ENCODE measurements at places on chromosomes 2 and 18.

GRCh38 chr2:239204136-239204875, 196.5 kb downstream of the HDAC4 start:
- no peak for DNase-seq

DNA sequence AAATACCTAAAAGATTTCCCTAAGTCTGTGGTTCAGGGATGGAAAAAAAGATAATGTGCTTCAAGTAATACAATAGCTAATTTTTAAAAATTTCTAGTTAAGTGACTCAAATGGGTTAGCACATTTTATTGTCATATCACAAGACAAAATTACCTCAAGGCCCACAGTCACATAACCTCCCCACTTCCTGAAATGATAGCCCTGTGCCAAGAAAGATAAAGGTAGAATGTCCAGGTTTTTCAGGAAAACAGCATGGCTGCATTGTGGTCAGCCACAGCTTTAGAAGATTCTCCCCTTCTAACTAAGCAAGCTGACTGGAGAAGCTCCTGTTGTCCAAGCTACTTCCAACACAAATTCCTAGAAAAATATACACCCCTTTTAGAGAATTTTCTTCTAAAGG, 127.1 kb upstream of the SLC35G4 start:
- DNase-seq: no peak

- no peak for DNase-seq
Observed at GRCh38 chr2:128313091-128313836, 5.4 kb downstream of the HS6ST1 start.

- peak; percentile 98 for DNase-seq
Observed at GRCh38 chr18:48139431-48140347, 209.2 kb upstream of the SMAD2 start.

DNA sequence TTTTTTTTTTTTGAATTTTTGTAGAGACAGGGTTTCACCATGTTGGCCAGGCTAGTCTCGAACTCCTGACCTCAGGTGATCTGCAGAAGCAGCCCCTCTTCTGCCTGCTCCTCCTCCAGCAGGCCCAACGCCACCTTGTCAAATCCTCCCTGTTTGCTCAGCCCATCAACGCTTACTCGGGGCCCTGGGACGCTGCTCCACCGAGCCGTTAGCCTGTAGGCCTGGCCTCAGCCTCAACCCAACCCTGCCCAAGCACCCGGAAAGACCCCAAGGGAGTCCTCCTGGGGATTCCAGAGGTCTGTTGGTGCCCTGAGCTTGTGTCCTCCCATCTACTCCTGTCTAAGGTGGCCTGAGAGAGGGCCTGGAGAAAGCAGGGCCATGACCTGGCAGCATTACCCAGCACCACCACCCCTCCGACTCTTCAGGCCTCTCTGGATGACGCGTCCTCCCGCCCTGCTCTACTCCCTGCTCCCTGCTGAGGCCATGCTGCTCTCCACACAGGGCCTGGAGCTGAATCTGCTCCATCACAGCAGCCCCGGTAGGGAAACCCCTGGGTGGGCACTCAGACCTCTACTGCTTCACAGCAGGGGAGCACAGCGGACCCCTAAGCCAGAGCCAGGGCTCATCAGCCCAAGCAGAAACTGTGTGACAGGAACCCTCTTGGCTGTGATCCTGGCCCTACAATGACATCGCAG, 3.2 kb downstream of the STK25 start:
- DNase-seq: no peak

DNA sequence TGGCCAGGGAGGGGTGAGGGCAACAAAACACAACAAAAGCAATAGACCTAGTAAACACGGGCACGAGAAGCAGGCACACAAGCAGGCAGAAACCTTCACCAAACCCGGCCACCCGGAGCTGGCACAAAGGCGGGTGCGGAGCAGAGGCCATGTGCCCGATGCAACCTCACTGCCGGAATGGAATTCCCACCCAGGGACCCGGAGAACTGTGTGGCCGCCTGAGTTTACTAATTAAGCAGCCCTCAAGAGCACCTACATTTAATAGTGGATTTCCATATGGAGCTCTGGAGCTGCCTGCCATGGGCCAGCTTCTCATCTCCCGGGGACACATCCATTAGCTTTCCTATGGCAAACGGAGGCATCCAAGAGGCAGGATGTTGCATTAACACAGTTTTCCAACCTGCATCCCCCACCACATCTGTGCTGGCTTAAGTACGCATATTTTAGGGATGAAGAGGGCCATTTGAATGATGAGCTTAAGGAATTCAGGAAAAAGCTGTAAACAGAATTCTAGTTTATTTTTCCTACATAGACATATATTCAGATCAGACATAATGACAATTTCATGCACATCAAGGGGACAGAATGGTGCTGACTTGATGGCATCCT, 104.5 kb upstream of the SMIM21 start:
- no peak for DNase-seq

DNA sequence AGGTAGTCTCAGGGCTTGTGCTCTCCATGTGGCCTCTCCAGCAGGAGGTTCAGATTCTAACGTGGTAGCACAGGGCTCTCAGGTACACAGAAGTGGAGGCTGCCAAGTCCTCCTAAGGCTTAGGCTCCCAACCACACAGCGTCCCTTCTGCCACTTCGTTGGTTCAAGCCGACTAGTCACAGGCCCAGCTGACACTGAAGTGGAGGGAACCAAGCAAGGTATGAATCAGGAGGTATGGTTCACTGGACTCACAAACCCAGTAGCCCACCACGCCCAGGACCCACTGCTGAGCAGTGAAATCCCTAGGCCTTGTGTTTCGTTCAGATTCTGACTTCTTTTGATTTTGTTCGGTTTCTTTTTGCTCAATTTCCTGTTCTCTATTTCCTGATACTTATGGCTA, 46.0 kb upstream of the SEC11C start:
- no peak for DNase-seq

DNA sequence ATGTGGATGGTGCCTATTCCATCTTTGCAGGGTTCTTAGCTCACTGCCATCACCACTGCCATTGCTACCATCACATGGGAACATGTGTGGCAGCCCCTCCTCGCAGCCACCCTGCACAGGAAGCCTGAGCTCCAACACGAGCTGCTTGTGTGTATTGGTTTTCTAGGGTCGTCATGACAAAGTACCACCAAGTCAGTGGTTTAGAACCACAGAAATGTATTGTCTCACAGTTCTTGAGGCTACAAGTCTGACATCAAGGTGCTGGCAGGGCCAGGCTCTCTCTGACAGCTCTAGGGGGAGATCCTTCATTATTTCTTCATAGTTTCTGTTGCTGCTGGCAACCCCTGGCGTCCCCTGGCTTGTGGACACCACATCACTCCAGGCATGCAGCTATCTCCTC, 10.3 kb upstream of the IL1R2 start:
- no peak for DNase-seq

DNA sequence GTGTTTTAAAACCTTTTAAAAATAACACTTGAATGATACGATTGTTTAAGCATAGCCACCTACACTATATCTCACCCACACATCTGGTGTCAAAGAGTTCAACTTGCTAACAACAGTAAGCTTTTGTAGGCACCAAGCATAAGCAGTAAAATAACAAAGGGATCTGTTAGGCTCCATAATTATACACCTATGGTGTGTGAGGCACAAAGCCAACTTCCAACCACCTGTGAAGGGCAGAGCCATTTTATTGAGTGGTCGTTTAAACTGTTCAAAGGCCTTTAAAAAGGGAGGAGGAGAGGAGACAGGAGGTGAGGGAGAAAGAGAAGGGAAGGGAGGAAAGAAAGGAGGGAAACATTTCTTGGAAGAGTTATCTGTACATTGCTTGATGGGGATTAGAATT, 27.9 kb downstream of the NEMP2 start:
- DNase-seq: peak; percentile 79

DNA sequence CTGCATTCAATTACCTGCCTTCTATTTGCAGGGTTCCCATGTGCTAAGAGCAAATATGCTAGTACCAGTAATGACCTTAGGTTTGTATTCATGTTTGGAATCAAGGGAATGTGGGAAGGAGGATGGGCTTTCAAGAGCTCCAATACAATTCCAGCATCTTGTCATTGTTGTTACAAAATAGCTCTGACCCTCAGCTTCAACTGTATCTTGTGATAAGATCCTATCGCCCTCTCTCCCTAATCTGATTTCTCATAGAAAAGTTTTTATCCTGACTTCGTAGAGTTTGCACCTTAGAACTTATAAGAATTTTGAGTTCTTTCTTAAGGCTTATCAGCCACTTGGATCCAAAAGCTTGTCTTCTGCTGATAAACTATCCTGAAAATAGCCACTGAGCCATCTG, 749.5 kb upstream of the ACVR2A start:
- DNase-seq: no peak

DNA sequence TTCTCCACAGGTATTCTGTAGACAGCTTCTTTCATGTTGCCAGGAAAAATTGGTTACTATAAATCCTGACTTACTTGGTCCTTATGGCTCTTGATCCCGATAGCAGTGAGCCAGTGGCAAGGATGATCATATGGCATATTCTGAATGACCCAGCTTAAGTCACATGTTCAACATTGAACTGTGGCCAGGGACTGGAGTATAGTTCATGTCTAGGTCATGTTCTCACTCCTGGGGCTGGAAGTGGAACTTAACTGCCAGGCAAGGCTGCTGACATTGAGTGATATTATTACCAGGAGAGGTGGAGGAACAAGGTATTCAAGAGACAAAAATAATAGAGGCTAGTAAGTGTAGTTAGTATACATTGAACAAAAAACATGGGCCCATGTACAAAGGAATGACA, 26.2 kb downstream of the R3HDM1 start:
- no peak for DNase-seq

DNA sequence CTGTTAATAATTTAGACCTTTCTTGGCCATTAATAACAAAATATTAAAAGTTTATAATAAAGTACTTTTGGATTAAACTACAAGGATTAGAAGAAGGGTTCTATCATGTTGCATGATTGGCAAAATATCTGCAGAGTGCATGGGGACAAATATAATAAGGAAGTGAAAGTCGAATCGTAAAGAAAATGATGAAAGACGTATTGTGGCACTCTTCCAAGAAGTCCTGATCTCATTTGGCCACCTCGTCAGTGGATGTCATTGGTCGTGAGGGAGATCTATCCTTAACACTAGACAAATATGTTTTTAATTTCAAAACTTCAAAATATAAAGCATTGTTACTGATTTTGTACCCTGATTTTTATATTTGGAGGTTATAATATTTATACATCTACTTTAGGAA, 197.7 kb upstream of the STON1 start:
- DNase-seq: peak; percentile 8

DNA sequence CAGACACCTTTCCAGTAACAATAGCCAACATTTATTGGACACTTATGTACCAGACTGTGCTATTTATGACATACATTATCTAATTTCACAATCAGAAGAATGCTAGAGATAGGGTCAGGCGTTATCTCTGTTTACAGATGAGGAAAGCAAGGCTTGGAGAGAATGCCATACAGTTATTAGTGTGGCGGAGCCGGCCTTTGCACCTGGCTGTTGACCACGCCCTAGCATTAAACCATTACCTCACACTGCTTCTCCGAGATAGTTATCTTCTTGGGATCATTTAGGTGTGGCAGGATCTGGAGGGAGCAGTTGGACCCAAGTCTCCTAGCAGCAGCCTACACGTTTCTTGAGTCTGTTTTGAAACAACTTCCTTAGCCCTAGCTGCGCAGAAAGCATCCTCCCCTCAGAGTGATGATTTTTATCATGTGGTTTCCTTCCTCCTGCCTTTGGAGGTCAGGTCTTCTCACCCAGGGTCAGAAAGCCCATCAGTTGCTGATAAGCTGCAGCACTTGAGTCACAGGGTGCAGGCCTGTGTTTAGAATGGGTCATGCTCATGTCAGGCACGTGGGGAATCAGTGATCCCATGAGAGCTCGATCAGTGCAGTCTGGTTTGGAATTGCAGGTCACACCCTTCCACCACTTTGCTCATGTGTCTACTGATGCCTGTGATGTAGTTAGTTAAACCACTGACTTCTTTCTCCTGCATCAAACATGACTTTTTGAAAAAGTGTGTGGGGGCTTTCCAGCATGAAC, 118.2 kb downstream of the SPTBN1 start:
- DNase-seq: no peak

DNA sequence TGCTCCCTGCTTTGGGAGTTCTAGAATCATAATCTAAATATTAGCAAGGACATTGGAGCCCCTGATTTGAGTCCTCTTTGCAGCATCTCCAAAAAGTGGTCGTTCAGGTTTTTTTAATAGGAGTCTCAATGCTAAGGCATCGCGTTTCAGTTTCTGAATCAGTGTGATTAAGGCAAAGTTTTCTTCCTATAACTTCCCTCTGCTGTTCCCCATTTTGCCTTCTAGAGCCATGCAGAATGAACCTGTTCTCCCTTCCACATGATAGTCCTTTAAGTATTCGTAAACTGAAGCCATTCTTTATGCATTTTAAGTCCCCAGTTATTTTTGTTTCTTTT, 159.5 kb downstream of the PTGR3 start:
- DNase-seq: no peak

GRCh38 chr18:23998018-23998417, 16.5 kb upstream of the TTC39C start:
- DNase-seq: no peak

GRCh38 chr2:69973335-69973735, 11.9 kb upstream of the ASPRV1 start:
- no peak for DNase-seq

GRCh38 chr2:240480834-240481623, 45.6 kb downstream of the GPC1 start:
- DNase-seq: no peak

DNA sequence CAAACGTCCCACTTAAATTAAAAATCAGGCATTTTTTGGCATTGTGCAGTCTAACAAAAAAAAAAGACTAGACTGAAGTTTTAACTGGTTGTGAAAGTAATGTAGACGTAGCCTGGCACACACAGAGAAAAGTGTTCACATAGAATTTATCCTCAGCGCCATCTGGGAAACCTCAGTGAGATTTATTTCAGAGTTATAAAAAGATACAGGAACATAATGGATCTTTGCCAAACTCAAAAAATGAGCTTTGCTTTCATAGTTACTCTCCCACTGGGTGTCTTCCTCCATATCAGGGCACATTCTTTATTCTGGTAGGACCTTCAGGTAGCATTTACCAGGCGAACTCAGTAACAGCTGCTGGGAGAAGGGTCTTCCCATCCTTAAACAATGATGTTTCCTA, 532.4 kb upstream of the SALL3 start:
- no peak for DNase-seq

DNA sequence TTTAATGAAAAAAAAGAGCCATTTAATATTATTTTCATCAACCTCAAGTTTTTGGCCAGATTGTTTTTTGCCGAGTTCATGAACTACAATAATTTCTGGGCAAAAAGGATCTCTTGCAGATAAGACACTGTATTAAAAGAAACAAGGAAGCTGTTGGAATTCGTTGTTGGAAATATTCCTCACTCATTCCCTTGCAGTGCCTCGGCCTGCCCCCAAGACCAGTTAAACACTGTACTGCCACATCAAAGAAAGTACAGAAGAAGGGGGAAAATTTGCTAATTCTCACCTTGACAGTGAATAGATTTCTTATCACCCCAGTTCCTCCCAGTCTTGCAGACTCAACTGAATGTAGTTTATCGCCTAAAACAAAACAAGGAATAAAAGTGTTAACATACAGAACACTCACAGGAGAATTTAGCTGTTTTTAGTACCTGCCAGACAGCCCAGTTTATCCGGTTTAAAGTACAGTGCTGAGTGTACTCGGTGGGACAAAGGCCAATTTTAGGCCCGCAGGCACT, 1.2 kb downstream of the IDH1 start:
- DNase-seq: no peak

Measured in NCI-H1092 (cell line).